ENCODE measurements at places on chromosomes 4 and X.

- no peak for DNase-seq
Measured at GRCh38 chr4:122540838-122541237, 80.0 kb downstream of the IL21 start.

- no peak for DNase-seq
Measured at GRCh38 chr4:169263791-169264392, 6.9 kb downstream of the SH3RF1 start.

GRCh38 chrX:1244164-1245076, 24.2 kb upstream of the CSF2RA start:
- DNase-seq: no peak

GRCh38 chrX:21806691-21807090, 32.7 kb upstream of the MBTPS2 start:
- no peak for DNase-seq

GRCh38 chr4:156619154-156619934, 352.3 kb downstream of the PDGFC start:
- no peak for DNase-seq

- DNase-seq: no peak
Measured at GRCh38 chr4:57639561-57640382, 529.6 kb upstream of the IGFBP7 start.

DNA sequence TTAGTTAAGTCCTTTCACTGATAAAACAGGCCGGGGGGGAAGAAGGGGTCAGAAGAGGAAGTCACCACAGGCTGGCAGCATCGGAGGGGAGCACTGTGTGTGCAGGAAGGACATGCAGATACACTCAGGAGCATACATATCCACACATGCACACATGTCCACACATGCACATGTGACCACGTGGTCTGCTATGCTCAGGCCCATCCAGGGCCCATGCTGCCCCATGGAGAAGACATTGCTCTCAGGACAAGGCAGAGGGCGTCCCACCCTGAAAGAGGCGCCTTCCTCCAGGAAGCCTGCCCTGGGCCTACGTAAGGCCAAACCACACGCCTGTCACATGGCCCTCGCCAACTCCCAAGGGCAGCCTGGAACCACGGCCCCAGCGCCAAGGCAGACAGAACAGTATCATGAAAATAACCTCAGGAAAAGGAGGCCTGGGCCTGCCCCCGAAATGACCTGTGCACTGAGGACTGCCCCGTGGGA, 15.8 kb downstream of the WDR1 start:
- DNase-seq: no peak

- no peak for DNase-seq
Measured at GRCh38 chr4:181061787-181062186, 1181.4 kb upstream of the TENM3 start.

GRCh38 chr4:123939621-123940020, 543.0 kb downstream of the SPRY1 start:
- DNase-seq: no peak

GRCh38 chr4:34250562-34250961, 1993.8 kb downstream of the ARAP2 start:
- no peak for DNase-seq

GRCh38 chr4:176758731-176759130, 34.0 kb downstream of the VEGFC start:
- no peak for DNase-seq

DNA sequence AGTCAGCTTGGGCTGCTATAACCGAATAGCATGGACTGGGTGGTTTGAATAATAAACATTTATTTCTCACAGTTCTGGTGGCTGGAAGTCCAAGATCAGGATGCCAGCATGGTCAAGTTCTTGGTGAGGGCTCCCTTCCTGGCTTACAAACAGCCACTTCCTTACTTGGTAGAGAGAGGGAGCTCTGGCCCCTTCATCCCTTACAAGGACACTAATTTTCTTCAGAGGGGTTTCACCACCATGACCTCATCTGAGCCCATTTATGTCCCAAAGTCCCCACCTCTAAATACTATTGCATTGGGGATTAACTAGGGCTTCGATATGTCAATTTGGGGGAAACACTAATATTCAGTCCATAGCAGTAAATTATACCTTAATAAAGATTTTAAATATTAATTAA, 61.8 kb downstream of the CLNK start:
- no peak for DNase-seq

DNA sequence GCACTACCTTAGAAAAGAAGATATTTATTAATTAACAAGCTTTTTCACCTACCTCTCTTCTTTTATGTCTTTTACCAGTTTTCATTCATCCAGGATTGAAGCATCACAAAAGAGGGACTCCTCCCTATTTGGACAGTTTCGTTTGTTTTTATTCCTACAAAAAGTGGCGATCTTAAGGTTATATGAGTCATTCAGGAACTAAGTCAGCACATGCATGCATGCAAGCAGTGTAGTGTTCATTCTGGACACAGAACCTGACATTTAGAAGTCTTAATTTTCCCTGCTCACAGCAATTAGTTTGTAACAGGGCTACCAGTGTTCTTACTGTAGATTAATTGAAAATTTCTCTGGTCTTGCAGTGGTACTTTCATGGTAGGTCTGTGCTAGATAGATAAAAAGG, 47.9 kb upstream of the QRFPR start:
- no peak for DNase-seq

Data from cerebellar nuclear complex (tissue), 1 donor.